ENCODE measurements at places on chromosomes 7 and 10. TPM values are rescaled to one million over a fixed set of nuclear protein-coding genes. Genes with fewer than 3 reads are reported as not detected.

GRCh38 chr10:33739031-33739430, 404.6 kb upstream of the NRP1 start:
- peaks cover 48% of the 10 kb centered on the region for H3K4me1 ChIP-seq
- DNase-seq: no peak
- peaks cover 4% of the 10 kb centered on the region for H3K27me3 ChIP-seq
- H3K36me3 ChIP-seq: no peaks in the 10 kb centered on the region
- H3K27ac ChIP-seq: no peak overlapping the region
- H3K4me3 ChIP-seq: no peak overlapping the region

- no peaks in the 10 kb centered on the region for H3K36me3 ChIP-seq
- H3K4me3 ChIP-seq: no peak overlapping the region
- H3K27ac ChIP-seq: no peak overlapping the region
- H3K4me1 ChIP-seq: peaks cover 4% of the 10 kb centered on the region
Measured at GRCh38 chr10:97032624-97033023, 153.1 kb downstream of the SLIT1 start.

- H3K4me1 ChIP-seq: no peaks in the 10 kb centered on the region
- no peak overlapping the region for H3K4me3 ChIP-seq
- no peak for DNase-seq
- no peaks in the 10 kb centered on the region for H3K27me3 ChIP-seq
Measured at GRCh38 chr7:72706521-72706920, 121.5 kb downstream of the TYW1B start.

GRCh38 chr7:74334030-74334429, 44.8 kb downstream of the CLIP2 start:
- H3K27ac ChIP-seq: no peak overlapping the region
- no peaks in the 10 kb centered on the region for H3K27me3 ChIP-seq
- no peaks in the 10 kb centered on the region for H3K36me3 ChIP-seq
- H3K4me1 ChIP-seq: peaks cover 7% of the 10 kb centered on the region
- DNase-seq: no peak

DNA sequence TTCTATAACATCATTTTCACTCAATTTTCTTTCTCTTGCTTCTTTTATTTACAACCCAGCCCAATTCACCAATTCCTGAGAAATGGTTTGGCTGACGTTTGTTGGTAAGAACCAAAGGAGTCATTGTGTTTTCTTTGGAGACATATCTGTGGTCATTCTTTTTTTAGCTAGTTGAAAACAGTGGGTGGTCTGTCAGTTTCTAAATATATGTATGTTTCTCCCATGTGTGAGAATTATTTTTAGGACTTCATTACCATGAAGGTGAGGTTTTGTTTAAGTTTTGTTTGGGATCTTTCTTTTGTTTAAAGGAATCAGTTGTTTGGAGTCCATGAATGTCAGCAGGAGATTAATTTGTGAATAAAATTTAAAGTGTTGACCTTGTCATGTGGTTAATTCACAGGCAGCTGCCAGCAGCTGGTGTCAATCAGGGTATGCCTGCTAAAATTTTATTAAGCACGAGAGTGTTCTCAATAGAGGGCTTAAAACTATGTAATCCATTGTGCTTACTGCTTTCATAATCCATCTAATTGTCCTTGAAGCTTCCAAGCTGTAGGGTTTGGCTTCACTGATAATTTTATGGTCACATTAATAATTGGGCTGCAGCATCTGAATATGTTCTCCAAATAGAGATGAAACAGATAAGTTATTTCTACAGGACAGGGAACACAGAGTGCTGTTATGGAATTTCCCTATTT, 38.7 kb downstream of the INSYN2A start:
- H3K27me3 ChIP-seq: peaks cover 29% of the 10 kb centered on the region
- no peaks in the 10 kb centered on the region for H3K36me3 ChIP-seq
- DNase-seq: no peak
- no peaks in the 10 kb centered on the region for H3K4me1 ChIP-seq

DNA sequence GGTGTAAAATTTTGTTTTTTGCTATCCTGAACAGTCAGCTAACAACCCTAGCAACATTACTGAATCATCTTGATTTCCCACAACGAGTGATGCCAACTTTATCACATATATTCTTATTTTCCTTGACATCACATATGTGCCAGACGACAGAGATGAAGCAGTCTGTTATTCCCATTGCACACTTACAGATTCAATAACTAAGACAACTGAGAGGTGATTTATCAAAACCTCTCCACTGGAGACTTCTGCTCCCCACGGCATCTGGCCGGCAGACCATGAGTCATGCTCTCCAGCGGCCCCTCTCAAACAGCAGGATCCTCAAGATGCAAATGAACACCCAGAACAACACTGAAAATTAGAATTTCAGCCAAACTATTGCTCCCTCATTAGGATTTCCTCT, 57.1 kb downstream of the AMPH start:
- no peak for DNase-seq
- H3K36me3 ChIP-seq: no peaks in the 10 kb centered on the region
- H3K4me3 ChIP-seq: no peak overlapping the region
- peaks cover 3% of the 10 kb centered on the region for H3K27me3 ChIP-seq
- peaks cover 3% of the 10 kb centered on the region for H3K4me1 ChIP-seq

GRCh38 chr10:118977835-118978234, 51.7 kb upstream of the NANOS1 start:
- no peak for DNase-seq
- no peaks in the 10 kb centered on the region for H3K36me3 ChIP-seq
- H3K4me1 ChIP-seq: no peaks in the 10 kb centered on the region
- no peak overlapping the region for H3K4me3 ChIP-seq
- H3K27me3 ChIP-seq: peaks cover 15% of the 10 kb centered on the region

DNA sequence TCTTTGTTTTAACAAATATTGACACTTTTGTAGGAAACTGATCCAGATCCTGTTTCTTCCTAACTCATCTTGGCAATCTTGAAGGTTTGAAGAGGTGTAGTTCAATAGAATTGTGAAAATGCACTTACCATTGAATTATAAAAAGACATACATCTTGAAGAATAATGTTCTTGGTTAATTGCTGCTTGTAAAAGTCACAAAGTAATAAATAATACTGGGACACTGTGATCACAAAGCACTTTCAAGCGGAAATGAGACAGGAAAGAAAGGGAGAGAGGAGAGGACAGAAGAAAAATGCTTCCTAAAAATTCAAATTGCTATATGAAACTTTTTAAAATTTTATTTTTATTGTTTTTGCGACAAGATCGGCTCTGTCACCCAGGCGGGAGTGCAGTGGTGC, 15.2 kb upstream of the NFE2L3 start:
- no peak overlapping the region for H3K27ac ChIP-seq
- H3K36me3 ChIP-seq: no peaks in the 10 kb centered on the region
- no peak overlapping the region for H3K4me3 ChIP-seq
- DNase-seq: no peak
- peaks cover 8% of the 10 kb centered on the region for H3K27me3 ChIP-seq

DNA sequence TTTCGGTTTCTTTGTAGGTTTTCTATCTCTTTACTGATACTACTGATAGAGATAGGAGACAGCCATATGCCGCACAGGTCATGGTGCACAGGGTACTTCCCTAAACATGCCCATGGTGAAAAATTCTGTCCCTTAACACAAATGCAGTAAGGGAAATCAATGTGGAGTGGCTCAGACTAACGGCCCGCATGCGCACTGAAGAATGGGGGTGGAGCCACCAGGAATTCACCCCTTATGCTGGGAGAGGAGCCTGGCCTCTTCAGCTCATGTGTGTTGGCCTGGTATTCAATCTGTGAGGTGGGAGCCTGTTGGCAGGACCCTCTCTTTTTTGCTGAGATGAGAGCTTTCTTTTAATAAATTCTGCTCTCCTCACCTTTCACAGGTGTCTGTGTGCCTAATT, 8.4 kb upstream of the URGCP start:
- H3K27me3 ChIP-seq: no peaks in the 10 kb centered on the region
- H3K27ac ChIP-seq: no peak overlapping the region
- no peak overlapping the region for H3K4me3 ChIP-seq
- DNase-seq: no peak
- no peaks in the 10 kb centered on the region for H3K4me1 ChIP-seq
- H3K36me3 ChIP-seq: no peaks in the 10 kb centered on the region

CYP26A1 gene
- not detected for total RNA-seq

STAMBPL1 gene
- total RNA-seq: 37.6 TPM

ANKRD61 gene
- not detected for total RNA-seq

BBS9 gene
- total RNA-seq: 16.6 TPM

AMPH gene
- total RNA-seq: not detected

GNAT3 gene
- not detected for total RNA-seq
